ENCODE measurements at places on chromosomes 5 and 9.

DNA sequence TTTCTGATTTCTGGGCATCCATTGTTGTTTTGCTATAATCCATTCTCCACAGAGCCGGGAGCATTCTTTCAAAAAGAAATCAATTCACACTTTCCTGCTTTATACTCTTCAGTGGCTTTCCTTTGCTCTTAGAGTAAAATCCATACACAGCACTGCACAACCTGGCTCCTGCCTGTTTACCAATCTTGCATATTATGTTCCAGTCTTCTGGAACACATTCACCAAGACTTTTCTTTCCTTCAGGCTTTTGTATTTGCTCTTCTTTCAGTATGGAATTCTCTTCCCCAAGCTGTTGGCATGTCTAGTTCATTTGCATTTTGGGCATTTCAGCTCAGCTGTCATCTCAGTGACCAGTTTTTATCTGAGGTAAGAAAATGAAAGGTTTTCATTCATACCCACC, 6.3 kb downstream of the RFESD start:
- no peak for DNase-seq

DNA sequence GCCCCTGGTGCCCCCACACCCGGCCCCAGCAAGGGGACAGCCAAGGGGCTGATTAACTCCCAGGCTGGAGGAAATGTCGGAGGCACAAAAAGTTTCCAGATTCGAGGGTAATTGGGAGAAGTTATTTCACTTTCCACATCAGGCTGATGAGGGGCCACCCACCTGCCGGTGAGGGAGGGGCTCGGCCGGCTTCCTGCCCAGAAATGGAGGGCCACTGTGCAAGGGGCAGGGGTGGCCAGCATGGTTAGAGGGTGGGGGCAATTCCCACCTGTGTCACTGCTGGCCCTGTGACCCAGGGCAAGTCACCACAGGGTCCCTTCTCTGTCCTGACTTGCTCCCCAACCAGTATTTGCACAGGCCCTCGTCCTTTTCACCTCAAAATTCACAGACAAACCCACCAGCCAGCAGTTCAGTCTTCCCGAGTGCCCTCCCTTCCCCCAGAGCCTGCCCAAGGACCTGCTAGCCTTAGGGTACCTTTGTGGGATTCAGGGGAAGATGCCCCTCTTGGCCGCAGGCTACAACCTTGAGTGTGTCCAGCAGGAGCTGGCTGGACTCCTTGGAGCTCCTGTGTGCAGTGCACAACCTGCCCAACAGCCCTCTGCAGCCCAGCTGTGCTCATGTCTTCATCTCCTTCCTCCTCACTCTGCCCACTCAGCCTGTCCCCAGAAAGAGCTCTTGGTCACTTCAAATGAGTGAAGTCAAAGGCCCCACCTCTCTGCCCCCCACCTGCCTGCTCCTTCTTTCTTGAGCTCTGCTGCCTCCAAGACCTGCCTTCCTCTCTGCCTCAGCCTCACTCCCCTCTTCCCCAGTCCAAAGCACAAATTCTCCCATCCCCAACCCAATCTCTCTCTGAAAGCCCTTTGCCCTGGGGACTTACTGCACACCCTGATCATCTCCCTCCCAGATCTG, 130.5 kb downstream of the BARX1 start:
- no peak for DNase-seq

DNA sequence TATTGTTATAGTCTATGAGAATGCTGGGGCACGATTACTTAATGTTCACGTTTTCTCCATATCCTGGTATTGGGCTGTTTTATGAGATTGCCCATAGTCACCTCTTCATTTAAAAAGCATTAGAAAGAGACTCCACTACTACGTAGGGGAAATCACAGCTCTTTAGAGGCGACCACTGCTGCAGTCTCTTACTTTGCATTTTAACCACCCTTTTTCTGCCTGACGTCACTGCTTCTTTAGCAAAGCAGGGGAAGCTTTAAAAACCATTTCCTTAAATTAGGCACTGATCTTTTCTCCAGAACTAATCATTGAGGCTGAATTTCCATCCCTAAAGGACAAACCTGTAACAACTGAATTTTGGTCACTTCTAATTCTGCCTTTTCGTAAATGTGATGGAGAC, 38.9 kb downstream of the ZNF608 start:
- no peak for DNase-seq

GRCh38 chr5:170154297-170154696, 48.6 kb downstream of the FOXI1 start:
- no peak for DNase-seq

DNA sequence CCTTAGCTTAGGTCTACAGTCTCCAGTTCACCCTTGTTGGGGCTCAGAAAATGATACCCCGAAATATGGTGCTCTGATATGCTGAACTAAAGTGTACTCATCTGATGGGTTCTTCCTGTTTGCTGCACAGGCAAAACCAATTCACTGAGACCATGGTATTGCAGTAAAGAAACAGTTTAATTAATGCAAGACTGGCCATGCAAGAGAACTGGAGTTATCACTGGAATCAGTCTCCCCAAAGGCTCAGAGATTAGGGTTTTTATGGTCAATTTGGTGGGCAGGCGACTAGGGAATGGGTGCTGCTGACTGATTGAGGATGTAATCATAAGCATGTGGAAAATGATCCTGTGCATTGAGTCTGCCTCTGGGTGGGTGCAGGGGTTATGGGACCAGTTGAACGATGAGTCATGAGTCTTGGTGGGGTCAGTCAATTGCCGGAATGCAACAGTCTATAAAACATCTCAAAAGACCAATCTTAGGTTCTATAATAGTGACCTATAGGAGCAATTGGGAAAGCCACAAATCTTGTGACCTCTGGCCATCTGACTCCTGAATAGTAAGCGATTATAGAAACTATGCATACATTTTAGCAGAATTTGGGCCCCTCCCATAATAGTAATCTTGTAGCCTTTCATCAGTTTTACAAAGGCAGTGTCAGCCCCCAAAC, 113.0 kb upstream of the ANKRD55 start:
- no peak for DNase-seq

- DNase-seq: no peak
Observed at GRCh38 chr9:17648516-17648915, 69.7 kb downstream of the SH3GL2 start.

DNA sequence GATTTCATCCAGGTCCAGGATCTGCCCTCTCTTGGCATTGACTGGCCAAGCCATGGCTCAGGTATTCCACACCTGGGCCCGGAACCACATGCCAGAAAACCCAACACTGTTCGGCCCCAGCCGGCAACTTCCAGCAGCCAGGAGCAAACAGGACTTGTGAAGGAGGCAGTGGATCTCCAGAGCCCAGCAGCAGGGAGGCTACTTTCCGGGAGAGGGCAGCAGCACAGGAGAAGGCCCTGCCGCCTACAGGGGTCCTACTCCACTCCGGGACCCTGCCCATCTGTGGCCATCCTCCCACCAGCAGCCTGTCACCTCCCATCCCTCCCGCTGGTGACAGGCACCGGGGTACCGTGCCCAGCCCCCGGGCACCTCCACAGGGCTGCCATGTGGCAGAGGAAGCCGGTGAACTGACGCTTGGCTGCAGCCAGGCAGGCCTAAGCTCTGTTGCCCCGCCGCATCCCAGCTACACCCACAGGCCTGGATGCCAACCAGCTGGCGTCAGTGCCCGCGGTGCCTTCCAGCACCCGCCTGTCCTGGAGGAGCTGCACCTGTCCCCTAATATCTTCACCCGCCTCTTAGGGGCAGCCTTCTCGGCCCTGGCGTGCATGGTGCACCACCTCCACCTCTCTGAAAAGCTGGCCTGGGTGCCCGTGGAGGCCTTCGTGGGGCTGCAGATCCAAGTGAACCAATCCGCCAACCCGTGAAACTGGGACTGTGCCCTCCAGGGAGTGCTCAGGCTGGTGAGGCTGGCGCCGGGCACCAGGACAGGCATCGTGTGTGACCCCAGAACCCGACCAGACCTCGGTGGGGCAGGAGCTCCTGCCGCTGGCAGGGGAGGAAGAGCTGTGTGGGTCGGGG, 18.9 kb upstream of the SLC30A5 start:
- DNase-seq: no peak

- DNase-seq: no peak
Observed at GRCh38 chr5:97555644-97555981, 372.6 kb upstream of the RIOK2 start.

Measured in heart left ventricle (tissue), 16 donors.